Stimulated activated CD8-positive, alpha-beta memory T cell treated with anti-CD3 and anti-CD28 coated beads, Interleukin-7, amount 100 ng/mL, for 4 hours (primary cell): ENCODE measurements at places on chromosomes 12 and 14.

GRCh38 chr14:103910262-103910935 is 17.9 kb upstream of the TDRD9 start:
- DNase-seq, result peak; percentile 58

- DNase-seq, result no peak
Measured at GRCh38 chr12:40819436-40820108, 127.3 kb downstream of the CNTN1 start.

DNA sequence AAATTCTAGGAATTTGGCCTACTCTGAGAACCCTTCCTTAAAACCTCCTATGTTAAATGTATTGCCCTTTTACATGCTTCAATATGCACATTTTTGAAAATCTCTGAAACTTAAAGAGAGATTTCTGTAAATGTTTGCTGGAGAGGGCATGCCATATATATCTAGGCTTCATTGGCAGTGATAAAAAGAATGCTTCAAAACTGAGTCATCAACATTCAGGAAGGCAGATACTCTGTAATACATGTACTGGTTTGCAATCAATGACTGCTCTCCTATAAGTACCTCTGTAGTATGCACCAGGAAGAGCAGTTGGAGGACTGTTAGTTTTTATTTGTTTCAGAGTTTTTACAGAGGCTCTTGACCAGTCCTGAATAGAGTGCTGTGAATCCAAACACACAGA is 739.9 kb downstream of the SLC16A7 start:
- DNase-seq, result no peak

GRCh38 chr14:62599616-62600385 is 445.5 kb downstream of the KCNH5 start:
- DNase-seq, result no peak
